ENCODE measurements at places on chromosomes 13 and 19.
A peak's percentile ranks its signal among the peaks of the same experiment; 100 is the strongest.

DNA sequence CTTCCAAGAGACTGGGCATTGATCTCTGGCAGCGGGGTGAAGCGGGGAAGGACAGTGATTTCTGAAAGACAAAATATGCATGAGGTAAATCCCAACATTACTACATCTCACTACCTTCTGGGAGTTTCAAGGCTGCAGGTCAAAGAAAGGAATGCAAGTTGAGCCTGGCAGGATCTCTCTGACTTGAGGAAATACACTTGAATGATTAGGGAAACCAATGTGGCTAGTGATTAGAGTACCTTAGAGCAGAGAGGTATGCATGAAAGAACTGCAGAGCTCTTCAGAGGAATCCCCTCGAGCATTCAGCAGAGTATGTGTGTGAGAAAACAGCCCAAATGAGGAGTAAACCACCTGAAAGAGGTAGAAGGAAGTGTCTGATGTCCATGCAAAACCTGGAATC, 2874.1 kb upstream of the PCDH20 start:
- no peak for DNase-seq
- H3K27ac ChIP-seq = no peak overlapping the region
- no peak overlapping the region for H3K4me3 ChIP-seq
- H3K27me3 ChIP-seq = peaks cover 2% of the 10 kb centered on the region

GRCh38 chr19:18293642-18294466, 12.4 kb upstream of the JUND start:
- H3K27me3 ChIP-seq = peaks cover 8% of the 10 kb centered on the region
- H3K36me3 ChIP-seq = peaks cover 4% of the 10 kb centered on the region
- no peak overlapping the region for H3K27ac ChIP-seq

- no peaks in the 10 kb centered on the region for H3K36me3 ChIP-seq
- peak overlapping the region; percentile 89 for H3K4me3 ChIP-seq
- peaks cover 32% of the 10 kb centered on the region for H3K4me1 ChIP-seq
- H3K27me3 ChIP-seq = peaks cover 17% of the 10 kb centered on the region
- DNase-seq = no peak
Observed at GRCh38 chr19:4972509-4973230, 3.8 kb downstream of the KDM4B start.

DNA sequence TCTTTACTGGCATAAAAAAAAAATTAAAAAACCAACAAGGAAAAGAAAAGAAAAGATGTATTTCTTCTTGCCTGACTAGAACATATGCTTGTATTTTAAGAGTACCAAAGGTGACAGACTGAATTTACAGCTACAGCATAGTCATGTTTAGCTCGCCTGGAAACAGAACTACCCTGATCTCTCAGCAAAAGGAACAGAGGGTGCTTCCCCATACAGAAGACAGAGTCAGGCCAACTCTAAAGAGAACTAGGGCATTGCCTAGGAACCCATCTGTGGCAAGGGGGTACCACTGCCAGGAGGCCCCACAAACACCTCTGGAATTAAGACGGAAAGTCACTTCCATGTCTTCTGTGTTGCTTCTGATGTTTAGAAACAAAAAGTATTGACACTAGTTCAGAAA, 252.1 kb upstream of the STARD13 start:
- no peaks in the 10 kb centered on the region for H3K36me3 ChIP-seq
- H3K4me1 ChIP-seq = peaks cover 21% of the 10 kb centered on the region
- no peak for DNase-seq
- H3K27me3 ChIP-seq = peaks cover 9% of the 10 kb centered on the region
- H3K4me3 ChIP-seq = peak overlapping the region; percentile 5

DNA sequence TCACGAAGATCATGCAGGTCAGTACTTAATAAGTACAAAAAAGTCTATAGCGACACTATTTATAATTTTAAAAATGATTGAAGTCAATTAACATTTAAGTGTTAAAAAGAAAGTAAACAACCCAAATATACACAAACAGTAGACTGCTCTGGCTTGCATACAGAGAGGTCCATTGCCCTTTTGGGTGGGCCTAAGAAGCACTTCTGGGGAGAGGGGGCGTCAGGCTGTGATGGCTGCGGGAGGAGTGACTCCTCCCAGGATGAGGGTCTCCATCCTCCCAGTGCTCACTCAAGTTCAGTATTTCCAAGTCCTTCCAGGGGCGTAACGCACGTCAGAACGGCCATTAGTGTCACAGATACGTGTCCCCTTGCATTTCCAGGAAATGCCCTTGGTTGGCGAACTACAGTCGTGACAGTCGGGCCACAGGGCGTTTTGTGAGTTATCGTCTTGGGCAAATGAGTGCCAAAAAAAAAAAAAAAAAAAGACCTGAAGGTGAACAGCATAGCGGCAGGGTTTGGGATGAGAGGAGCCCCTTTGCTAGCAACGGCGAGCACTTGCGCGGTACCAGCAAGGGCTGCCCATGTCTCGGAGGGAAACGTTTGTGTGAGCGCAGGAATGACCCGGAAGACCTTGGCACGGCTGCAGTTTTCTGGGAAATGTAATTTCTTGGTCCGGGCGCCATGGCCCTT, at the start of gene SCGB2B2:
Gene SCGB2B2 (minus strand): TSS at position 463 of the 689 bp plus-strand sequence. CDS start 82,596 bp downstream, outside the sequence.
- H3K27me3 ChIP-seq = peaks cover 5% of the 10 kb centered on the region
- peaks cover 9% of the 10 kb centered on the region for H3K4me1 ChIP-seq
- H3K27ac ChIP-seq = peak within 1 kb of the TSS; percentile 99
- H3K4me3 ChIP-seq = peak within 1 kb of the TSS; percentile 100
- DNase-seq = peak; percentile 53
- peaks cover 11% of the 10 kb centered on the region for H3K36me3 ChIP-seq

- H3K36me3 ChIP-seq = peaks cover 10% of the 10 kb centered on the region
- H3K4me1 ChIP-seq = peaks cover 11% of the 10 kb centered on the region
- no peak overlapping the region for H3K27ac ChIP-seq
- DNase-seq = no peak
- H3K27me3 ChIP-seq = peaks cover 4% of the 10 kb centered on the region
- no peak overlapping the region for H3K4me3 ChIP-seq
Observed at GRCh38 chr13:30652746-30653386, 35.1 kb downstream of the USPL1 start.

DNA sequence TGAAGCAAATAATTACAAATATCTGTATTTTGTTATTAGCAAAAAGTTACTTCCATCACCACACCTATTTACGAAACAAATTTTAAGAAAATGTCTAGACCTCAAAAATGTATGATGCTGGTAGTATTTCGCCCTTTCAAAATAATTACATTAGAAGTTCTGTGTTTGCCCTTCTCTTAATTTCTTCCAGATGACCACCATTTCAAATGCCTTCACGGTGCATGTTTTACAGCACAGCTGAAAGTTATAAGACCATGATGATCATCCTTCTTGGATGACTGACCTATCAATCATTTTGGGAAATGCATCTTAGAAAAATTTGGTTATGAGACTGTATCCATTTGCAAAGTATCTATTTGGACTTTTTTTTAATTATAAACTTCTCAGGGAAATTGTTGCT, 390.8 kb downstream of the SLITRK6 start:
- no peak overlapping the region for H3K4me3 ChIP-seq
- no peak overlapping the region for H3K27ac ChIP-seq
- H3K4me1 ChIP-seq = no peaks in the 10 kb centered on the region
- no peak for DNase-seq

- no peaks in the 10 kb centered on the region for H3K27me3 ChIP-seq
- H3K27ac ChIP-seq = no peak overlapping the region
- DNase-seq = no peak
- H3K36me3 ChIP-seq = no peaks in the 10 kb centered on the region
- no peak overlapping the region for H3K4me3 ChIP-seq
Observed at GRCh38 chr13:48859272-48860105, 116.2 kb upstream of the FNDC3A start.

GRCh38 chr13:73998631-73999030, 135.6 kb downstream of the KLF12 start:
- no peaks in the 10 kb centered on the region for H3K27me3 ChIP-seq
- no peak overlapping the region for H3K4me3 ChIP-seq
- H3K4me1 ChIP-seq = peaks cover 14% of the 10 kb centered on the region
- DNase-seq = no peak
- no peak overlapping the region for H3K27ac ChIP-seq

DNA sequence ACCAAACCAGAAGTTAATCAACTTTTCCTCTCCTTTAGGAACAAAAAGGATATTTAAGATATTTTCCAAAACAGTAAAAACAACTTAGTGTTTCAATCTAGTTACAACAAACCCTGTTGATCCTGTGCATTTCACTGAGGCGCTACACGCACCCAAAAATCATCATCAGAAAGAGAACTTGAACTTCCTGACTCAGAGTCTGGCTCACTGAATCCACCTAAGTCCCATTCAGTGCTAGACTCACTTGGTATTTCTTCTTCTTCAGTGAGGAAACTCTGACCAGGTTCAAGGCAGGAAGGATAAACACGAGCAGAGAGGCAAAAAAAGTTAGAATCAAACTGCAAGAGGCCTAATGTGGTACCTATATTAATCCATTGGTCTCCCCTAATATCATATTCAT, 2.2 kb downstream of the KBTBD6 start:
- no peaks in the 10 kb centered on the region for H3K36me3 ChIP-seq
- DNase-seq = no peak
- H3K4me1 ChIP-seq = peaks cover 16% of the 10 kb centered on the region
- H3K4me3 ChIP-seq = peak overlapping the region; percentile 96

GRCh38 chr19:50890422-50891252, 17.4 kb downstream of the KLK2 start:
- DNase-seq = no peak
- H3K4me3 ChIP-seq = no peak overlapping the region
- H3K27me3 ChIP-seq = peaks cover 14% of the 10 kb centered on the region
- H3K4me1 ChIP-seq = no peaks in the 10 kb centered on the region
- H3K27ac ChIP-seq = no peak overlapping the region

GRCh38 chr13:91280801-91281200, 66.7 kb upstream of the MIR17HG start:
- H3K4me1 ChIP-seq = no peaks in the 10 kb centered on the region
- no peaks in the 10 kb centered on the region for H3K27me3 ChIP-seq
- no peak overlapping the region for H3K27ac ChIP-seq
- no peak for DNase-seq

DNA sequence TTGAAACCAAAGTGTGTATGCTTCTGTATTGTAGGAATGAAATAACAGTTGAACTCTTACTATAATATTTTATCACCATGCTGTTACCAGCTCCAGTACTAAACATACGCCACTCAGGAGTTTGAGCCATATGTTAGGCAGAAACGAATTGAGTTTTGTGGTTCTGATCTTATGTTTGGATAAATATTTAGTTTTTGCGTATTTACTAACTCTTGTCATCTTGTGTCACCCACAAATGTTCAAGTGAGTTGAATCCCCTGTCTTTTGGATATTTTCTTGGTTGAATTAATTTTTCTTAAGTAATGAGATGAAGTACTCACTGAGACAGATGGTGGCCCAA, 1.5 kb downstream of the FNDC3A start:
- DNase-seq = no peak
- H3K27ac ChIP-seq = peak overlapping the region; percentile 87
- H3K4me1 ChIP-seq = peaks cover 23% of the 10 kb centered on the region
- peaks cover 13% of the 10 kb centered on the region for H3K27me3 ChIP-seq

DNA sequence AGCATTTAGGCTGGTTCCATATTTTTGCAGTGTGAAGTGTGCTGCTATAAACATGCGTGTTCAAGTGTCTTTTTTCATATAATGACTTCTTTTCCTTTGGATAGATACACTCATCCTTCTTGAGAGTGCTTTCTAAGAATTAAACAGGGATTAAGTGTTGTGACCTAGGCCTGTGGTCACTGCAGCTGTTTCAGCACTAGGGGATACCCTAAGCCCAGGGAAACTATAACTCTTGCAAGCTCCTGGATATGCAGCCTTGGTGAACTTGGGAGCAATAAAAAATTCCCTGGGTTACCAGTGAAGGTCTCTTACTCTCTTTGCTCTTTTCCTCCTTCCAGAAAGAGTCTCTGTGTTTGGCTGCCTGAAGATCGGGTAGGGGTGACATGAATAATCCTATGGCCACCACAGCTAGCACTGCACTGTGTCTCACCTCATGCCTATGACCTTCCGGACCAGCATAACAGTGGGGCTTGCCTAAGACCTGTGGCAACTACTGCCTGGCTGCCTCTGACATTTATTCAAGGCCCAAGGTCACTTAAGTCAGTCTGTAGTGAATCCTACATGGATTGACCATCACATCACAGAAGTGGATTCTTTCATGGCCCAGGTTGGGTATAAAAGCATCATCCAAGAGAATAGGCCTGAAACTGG, 799.7 kb downstream of the DACH1 start:
- no peak overlapping the region for H3K27ac ChIP-seq
- H3K4me1 ChIP-seq = peaks cover 25% of the 10 kb centered on the region
- no peak for DNase-seq
- H3K27me3 ChIP-seq = peaks cover 2% of the 10 kb centered on the region
- peaks cover 5% of the 10 kb centered on the region for H3K36me3 ChIP-seq

- peaks cover 6% of the 10 kb centered on the region for H3K4me1 ChIP-seq
- peaks cover 12% of the 10 kb centered on the region for H3K36me3 ChIP-seq
- H3K4me3 ChIP-seq = peak overlapping the region; percentile 68
- DNase-seq = peak; percentile 47
- no peak overlapping the region for H3K27ac ChIP-seq
- H3K27me3 ChIP-seq = peaks cover 9% of the 10 kb centered on the region
Observed at GRCh38 chr19:58034477-58034793, 610 bp downstream of the ZSCAN1 start.

- H3K36me3 ChIP-seq = peaks cover 17% of the 10 kb centered on the region
- peak; percentile 45 for DNase-seq
- no peak overlapping the region for H3K27ac ChIP-seq
- no peak overlapping the region for H3K4me3 ChIP-seq
Observed at GRCh38 chr19:41691268-41691970, 3.3 kb upstream of the CEACAM7 start.

GRCh38 chr13:37148501-37148900, 43.0 kb upstream of the CSNK1A1L start:
- DNase-seq = no peak
- no peaks in the 10 kb centered on the region for H3K36me3 ChIP-seq
- H3K4me3 ChIP-seq = no peak overlapping the region
- H3K27ac ChIP-seq = no peak overlapping the region
- no peaks in the 10 kb centered on the region for H3K27me3 ChIP-seq

- peaks cover 5% of the 10 kb centered on the region for H3K27me3 ChIP-seq
- H3K4me3 ChIP-seq = no peak overlapping the region
- H3K4me1 ChIP-seq = no peaks in the 10 kb centered on the region
- DNase-seq = no peak
- no peak overlapping the region for H3K27ac ChIP-seq
Observed at GRCh38 chr19:17671906-17672305, 16.2 kb downstream of the UNC13A start.

GRCh38 chr19:29479941-29480340, 45.9 kb upstream of the VSTM2B start:
- no peak for DNase-seq
- no peak overlapping the region for H3K4me3 ChIP-seq
- H3K27me3 ChIP-seq = peaks cover 3% of the 10 kb centered on the region
- no peaks in the 10 kb centered on the region for H3K4me1 ChIP-seq

DNA sequence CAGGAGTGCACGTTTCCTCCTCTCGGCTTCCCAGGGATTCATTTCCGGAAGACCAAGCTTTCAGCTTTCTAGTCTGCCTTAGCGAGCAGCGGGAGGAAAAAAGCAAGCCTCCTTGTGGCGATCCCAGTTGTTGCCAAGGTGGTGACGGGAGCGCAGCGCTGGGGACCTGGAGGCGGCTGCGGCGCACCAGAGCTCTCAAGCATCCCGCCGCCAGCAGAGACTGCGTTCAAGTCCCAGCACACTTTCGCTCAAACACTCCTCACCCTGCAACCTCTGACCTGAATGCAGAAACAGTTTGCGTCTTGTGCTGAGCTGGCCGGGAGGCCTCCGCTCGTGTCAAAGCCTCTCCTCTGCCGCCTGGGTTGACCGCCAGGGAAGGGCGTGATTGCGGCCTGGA, 4.9 kb downstream of the GSX1 start:
- H3K27me3 ChIP-seq = peaks cover 45% of the 10 kb centered on the region
- peaks cover 6% of the 10 kb centered on the region for H3K4me1 ChIP-seq
- H3K4me3 ChIP-seq = peak overlapping the region; percentile 80
- H3K36me3 ChIP-seq = no peaks in the 10 kb centered on the region

GRCh38 chr13:95269756-95270155, 31.5 kb downstream of the ABCC4 start:
- H3K36me3 ChIP-seq = peaks cover 5% of the 10 kb centered on the region
- no peaks in the 10 kb centered on the region for H3K27me3 ChIP-seq
- no peak for DNase-seq
- no peak overlapping the region for H3K27ac ChIP-seq
- H3K4me3 ChIP-seq = no peak overlapping the region
